Activated CD4-positive, alpha-beta memory T cell treated with anti-CD3 and anti-CD28 coated beads, Interleukin-2, amount 10 ng/mL, durations not matched to agents 7 days and 5 days (primary cell): ENCODE measurements at places on chromosomes 13 and 19.

- DNase-seq = no peak
Observed at GRCh38 chr13:48477191-48477855, 55.6 kb downstream of the RCBTB2 start.

- DNase-seq = no peak
Observed at GRCh38 chr13:37701972-37702371, 103.4 kb upstream of the POSTN start.

GRCh38 chr19:1000095-1000494, at the start of gene GRIN3B:
Gene GRIN3B, plus strand, starts transcription at chr19:1000419. Its CDS starts 19 bp downstream, at chr19:1000438.
- DNase-seq = peak; percentile 73

- DNase-seq = peak; percentile 48
Observed at GRCh38 chr19:924553-925086, 1.2 kb upstream of the ARID3A start.

DNA sequence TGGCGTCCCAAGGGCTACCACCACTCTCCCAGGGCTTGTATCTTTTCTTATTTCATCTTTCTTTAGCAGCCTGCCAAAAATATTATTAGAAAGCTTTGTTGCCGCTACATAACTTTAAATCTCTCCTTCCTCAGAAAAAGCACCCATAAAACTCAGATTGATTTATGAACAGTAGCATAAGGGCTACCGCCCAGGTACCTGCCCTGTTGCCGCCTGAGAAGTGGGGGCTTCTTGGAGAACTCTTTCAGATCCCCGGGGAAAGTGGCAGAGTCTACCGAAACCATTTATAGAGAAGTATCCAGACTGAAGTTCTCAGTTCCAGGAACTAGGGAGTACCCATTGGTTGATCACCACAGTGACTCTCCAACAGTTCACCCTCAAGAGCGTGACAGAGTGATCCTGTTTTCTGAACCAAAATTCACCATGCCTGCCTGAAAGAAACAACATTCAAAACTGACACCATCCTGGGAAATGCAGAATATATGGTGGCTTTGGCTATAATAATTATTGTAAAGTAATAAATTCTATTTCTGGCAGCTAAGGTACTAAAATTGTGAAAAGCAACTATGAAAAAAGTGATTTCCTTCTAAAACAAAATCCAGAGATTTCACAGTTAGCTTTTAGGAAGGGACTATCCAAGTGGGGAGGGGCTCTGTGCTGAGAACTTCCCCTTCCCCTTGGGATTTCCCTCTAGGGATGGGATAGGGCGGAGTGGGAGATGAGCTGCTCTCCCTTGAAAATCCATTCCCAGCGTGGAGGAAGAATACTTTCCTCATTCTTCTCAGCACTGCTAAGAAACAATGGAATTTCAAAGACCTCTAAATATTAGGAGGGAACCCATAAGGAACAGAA, 877 bp upstream of the N4BP2L1 start:
- DNase-seq = no peak

GRCh38 chr13:100597253-100597652, 8.7 kb upstream of the GGACT start:
- no peak for DNase-seq

DNA sequence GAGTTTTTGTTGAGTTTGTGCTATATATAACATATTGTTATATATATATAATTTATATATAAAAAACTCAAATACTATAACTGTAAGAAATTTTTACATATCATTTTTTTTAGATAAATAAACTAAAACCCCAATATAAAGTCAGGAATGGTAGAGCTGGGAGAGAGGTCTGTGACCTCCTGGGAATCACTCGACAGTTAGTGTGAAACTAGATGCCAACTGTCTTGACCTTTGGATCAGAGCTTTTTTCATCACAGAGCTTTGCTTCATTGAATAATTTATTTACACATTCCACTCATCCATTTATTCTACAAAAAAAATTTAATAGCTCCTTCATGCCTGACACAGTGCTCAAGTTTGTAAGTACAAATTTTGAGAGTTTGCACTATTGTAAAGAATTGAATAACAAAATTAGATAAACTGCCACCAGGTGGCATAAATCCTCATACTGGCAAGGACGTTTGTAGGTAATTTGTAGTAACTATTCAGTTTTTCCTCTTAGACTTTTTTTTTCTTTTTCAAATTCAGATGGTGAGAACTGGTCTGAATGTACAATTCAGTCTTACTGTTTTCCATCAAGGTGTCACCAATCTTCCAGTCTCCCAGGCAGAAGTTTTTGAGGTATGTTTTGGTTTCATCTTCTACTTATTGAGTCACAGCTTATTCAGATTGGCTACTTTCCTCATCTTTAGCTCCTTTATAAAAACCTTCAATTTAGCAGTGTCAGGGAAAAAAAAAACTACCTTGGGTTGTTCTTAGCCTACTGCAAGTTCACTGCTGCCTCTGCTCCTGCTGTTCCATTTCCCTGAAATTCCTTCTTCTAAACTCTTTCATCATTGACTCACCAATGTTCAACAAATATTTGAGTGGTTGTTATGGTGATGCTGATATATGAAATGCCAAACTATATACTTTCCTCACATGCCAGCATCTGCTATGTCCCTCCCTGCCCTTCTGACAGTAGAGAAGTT, 28.7 kb downstream of the LACC1 start:
- no peak for DNase-seq

GRCh38 chr13:113655346-113656002, 2.5 kb downstream of the ATP4B start:
- no peak for DNase-seq

GRCh38 chr19:11554160-11554559, 4.9 kb downstream of the ELOF1 start:
- peak; percentile 38 for DNase-seq

DNA sequence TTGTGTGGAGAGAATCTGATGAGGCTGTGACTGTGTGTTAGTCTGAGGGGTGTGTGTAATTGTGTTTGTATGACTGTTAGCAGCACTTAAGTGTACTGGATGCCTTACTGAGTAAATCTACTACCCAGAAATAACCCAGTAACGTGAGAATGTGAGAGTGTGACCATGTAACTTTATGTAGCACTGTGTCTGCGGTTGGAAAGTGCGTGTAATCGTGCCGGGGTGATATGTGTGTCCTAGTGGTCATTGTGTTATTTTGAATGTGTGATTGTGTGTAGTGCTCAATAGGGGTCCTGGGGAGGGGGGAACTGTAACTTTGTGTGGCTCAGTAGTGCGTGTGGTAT, 550 bp downstream of the ZNF383 start:
- DNase-seq = no peak

GRCh38 chr19:1172353-1173158, 1.5 kb downstream of the SBNO2 start:
- DNase-seq = no peak

GRCh38 chr13:114115796-114116195, 16.6 kb downstream of the RASA3 start:
- no peak for DNase-seq

DNA sequence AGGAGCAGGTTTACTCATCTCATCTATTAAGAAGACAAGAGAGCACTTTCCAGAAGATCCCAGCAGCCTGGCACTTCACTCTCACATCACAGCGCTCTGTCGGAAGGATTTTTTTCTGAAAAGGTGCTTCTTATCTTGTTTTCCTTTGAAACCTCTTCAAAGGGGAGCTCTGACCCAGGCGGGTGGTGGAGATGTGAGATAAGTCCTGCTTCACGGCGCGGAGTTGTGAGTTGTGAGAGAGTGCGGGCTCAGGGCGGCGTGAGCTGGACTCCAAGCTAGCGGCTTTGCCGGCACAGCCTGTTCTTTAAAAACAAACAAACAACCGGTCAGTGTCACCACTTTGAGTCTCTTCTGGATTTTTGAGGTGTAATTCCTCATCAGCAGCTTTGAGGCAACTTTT, 169.0 kb upstream of the ARGLU1 start:
- DNase-seq = no peak

GRCh38 chr13:46389457-46390451, 2.7 kb upstream of the RUBCNL start:
- peak; percentile 19 for DNase-seq

- no peak for DNase-seq
Observed at GRCh38 chr13:74090869-74091605, 43.2 kb downstream of the KLF12 start.

DNA sequence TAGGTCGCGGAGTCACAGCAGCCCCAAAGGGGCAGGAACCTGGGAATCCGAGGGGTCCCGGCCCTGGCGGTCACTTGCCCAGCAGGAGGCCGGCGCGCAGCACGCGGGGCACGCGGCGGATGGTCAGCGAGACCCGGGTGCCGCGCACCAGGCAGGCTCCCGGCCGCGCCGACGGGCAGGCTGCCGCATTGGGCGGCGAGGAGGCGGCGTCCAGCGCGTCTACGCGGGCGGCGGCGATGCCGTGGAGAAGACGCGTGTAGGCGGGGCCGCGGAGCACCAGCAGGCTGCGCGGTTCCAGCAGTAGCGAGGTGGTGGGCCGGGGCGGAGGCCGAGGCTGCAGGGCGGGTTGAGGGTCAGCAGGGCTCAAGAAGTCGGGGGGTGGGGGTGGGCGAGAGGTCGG, 607 bp upstream of the SYNE4 start:
- DNase-seq = peak; percentile 60

- DNase-seq = no peak
Observed at GRCh38 chr13:51192348-51192747, 29.9 kb upstream of the FAM124A start.

DNA sequence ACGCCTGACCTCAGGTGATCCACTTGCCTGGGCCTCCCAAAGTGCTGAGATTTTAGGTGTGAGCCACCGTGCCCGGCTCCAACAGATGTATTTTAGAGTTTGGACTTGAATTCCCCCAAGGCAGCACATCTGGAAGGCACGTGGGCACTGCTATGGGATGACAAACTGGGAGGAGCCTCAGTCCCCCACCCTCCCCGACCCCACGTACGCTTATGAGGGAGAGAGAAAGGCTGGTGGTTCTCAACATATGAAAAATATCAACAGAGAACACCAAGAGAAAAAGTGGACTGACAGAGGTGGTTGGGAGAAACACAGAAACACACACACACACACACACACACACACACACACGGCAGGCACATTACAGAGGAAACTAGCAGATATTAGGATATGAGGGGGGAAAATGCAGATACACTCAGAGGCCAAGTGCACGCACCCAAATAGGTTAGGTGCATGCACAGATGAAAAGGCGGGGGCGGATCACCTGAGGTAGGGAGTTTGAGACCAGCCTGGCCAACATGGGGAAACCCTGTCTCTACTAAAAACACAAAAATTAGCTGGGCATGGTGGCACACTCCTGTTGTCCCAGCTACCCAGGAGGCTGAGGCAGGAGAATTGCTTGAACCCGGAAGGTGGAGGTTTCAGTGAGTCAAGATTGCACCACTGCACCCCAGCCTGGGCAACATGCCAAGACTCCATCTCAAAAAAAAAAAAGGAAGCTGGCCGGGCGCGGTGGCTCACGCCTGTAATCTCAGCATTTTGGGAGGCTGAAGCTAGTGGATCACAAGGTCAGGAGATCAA, 3.2 kb downstream of the STX10 start:
- DNase-seq = no peak

DNA sequence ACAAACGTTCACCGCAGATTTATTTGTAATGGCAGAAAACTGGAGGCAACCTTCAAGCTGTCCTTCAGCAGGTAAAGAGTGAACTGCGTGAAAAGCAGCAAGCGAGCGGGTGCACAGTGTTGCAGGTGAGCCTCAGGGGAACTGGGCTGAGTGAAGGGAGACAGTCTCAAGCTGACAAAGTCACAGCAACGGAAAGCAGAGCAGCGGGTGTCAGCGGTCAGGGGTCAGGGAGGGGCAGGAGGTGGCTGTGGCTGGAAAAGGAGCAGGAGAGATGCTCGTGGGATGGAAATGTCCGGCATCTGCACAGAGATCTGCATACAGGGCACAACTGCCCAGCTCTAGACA, 8.5 kb upstream of the RASA3 start:
- DNase-seq = peak; percentile 67
